ENCODE measurements at places on chromosomes 3 and 15. TPM values are rescaled to one million over a fixed set of nuclear protein-coding genes. Genes with fewer than 3 reads are reported as not detected.

Gene ACTC1
- total RNA-seq, result not detected

Gene CCDC54
- total RNA-seq, result not detected

Gene RBPMS2
- total RNA-seq, result 0.09 TPM

Gene IL12A
- 1.2 TPM for total RNA-seq

Gene ZNF662
- total RNA-seq, result 0.74 TPM

Gene BUB1B
- 35.2 TPM for total RNA-seq

Gene TMEM158
- total RNA-seq, result 19.3 TPM

All from fibroblast of the aortic adventitia (primary cell).